ENCODE measurements at places on chromosomes 4 and X.

- DNase-seq = no peak
Observed at GRCh38 chr4:110224812-110225211, 26.4 kb upstream of the ELOVL6 start.

DNA sequence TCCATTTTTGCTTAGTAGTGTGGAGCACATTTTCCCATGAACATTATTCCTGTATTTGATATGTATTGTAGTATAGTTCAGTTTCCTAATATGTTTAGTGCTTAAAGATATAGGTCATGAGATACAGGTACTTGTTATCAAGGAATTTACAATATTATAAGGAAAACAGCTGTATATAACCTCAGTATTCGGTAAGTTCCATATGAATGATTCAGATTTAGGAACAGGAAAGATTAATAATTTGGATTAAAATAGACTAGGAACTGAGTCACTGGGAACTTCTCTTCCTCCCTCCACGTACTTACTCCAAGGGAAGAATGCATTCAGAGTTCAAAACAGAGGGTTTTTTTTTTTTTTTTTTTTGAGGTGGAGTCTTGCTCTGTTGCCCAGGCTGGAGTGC, 20.0 kb downstream of the DIAPH2 start:
- no peak for DNase-seq

DNA sequence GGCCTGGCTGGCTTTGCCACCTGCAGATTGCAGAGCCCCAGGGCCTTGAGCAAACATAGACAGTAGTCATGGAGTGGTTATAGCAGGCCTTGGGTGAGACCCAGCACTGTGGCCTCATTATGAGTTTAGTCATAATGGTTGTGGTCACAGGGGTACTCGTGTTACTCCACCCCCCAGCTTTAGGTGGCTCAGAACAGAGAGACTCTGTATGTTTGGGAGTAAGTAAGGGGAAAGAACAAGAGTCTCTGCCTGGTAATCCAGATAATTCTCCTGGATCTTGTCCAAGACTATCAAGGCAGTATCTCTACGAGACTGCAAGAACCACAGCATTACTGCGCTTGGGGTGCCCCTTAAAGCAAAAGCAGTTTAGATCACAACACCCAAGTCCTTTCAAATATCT, 62.3 kb upstream of the SCRG1 start:
- no peak for DNase-seq

DNA sequence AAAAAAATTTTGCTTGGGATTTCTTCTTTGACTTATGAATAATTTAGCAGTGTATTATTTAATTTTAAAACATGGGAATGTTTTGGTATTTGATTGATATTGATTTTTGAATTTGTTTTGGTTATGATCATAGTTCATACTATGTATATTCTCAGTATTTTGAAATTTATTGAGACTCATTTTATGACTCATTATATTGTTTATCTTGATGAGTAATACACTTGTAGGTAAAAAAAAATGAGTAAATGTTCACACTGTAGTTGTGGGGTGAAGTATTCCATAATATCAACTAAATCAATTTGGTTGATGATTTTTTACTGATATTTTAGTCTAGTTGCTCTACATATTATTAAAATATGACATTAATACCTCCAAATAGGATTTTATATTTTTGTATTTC, 1142.2 kb downstream of the ADGRL3 start:
- DNase-seq = no peak

- no peak for DNase-seq
Observed at GRCh38 chr4:184166736-184167135, 50.9 kb downstream of the ENPP6 start.

Measured in HAP-1 (cell line).